Ureter (tissue), 1 donor: ENCODE measurements at places on chromosomes 4 and X. TPM values are rescaled to one million over a fixed set of nuclear protein-coding genes. Genes with fewer than 3 reads are reported as not detected.

The SHROOM4 gene
- total RNA-seq = 19.3 TPM

The BMPR1B gene
- 5.3 TPM for total RNA-seq

The PDZD4 gene
- 10.6 TPM for total RNA-seq

The ARHGAP4 gene
- 43.7 TPM for total RNA-seq

The ITM2A gene
- 42.2 TPM for total RNA-seq

The DDX53 gene
- not detected for total RNA-seq

DNA sequence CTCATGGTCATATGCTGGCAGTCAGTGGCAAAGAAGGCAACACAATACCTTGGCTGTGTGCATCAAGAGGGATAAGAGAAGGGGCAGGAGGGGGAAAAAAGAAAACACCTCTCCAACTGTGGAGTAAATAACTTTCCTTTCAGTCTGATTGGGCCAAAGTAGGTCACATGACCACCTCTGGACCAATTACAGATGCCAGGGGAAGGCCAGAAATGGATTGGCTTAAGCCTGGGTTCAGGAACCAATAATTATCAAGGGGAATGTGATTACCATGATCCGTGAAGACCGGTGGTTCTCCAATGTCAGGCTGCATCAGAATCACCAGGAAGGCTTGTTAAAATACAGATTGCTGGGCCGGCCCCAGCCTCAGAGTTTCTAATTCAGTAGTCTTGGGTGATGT lies 7.4 kb upstream of the ADGRG2 start:
- no peak for DNase-seq

DNA sequence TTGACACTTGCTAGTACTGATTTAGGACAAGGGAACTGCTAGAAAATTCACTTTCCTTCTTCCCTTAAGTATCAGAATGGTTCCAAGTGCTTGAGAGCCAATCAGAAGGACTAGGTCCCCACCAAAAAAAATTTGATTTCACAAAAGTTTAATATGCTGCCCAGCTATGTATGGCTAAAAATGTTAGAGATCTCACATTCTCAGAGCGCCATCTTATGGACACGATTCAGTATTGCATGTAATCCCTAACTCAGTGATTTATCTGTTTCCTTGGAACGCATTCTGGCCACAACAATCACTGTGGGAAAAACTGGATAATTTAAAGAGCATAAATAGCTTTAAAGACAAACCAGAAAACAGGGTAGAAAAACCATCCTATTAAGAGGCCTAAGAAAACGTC lies 255.1 kb upstream of the GPC4 start:
- no peak for DNase-seq

GRCh38 chrX:49164589-49165360 lies 2.2 kb downstream of the MAGIX start:
- no peak for DNase-seq

DNA sequence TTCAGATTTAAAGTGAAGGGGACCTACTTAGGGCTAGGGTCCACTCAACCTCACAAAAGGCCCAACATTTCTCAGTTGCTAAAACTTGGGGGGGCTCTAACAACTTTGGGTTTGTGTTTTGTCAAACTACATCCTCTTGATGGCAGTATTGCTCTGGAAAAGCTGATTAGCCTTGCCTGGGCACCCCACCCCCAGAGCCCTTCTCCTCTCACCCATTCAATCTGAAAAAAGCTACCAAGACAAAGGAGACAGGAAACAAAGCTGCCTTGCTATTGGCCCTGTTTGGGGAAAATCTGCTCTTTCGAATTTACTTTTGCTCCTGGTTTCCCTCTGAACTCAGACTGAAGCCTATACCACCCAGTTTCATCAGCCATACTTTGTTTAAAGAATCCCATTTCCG lies 195.2 kb upstream of the STK26 start:
- DNase-seq = no peak
